Prostate gland (tissue), 2 donors: ENCODE measurements at places on chromosomes 1 and 21.

GRCh38 chr1:239956263-239956662, 135.4 kb upstream of the FMN2 start:
- DNase-seq, result no peak

GRCh38 chr1:5980314-5981008, 11.8 kb downstream of the NPHP4 start:
- DNase-seq, result no peak

- no peak for DNase-seq
These were observed 26.1 kb upstream of the SLAMF6 start for GRCh38 chr1:160548960-160549664.

DNA sequence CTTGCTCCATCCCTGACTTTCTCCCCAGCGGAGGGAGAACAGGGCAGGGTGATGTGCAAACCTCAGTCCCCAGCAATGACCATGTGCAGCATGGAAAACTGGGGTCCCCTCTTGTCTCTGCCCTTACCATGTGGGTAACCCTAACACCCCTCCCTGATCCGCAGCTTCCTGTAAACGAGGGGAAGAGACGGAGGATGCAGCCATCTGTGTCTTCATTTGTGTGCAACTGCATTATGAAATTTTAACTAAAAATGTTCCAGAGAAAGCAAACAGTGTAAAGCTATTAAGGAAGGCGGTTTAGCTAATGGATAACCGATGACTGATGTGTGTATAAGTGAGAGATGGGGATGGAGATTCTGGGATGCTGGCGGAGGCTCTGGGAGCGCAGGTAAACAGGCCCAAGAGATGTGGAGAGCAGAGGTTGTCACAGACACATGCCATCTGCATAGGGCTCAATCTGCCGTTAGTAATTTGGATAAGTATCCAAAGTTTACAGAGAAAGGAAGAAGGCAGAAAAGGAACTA, 206.6 kb downstream of the DSCAM start:
- DNase-seq, result no peak

- DNase-seq, result no peak
These were observed 18.4 kb upstream of the TSPAN2 start for GRCh38 chr1:115107516-115108260.

DNA sequence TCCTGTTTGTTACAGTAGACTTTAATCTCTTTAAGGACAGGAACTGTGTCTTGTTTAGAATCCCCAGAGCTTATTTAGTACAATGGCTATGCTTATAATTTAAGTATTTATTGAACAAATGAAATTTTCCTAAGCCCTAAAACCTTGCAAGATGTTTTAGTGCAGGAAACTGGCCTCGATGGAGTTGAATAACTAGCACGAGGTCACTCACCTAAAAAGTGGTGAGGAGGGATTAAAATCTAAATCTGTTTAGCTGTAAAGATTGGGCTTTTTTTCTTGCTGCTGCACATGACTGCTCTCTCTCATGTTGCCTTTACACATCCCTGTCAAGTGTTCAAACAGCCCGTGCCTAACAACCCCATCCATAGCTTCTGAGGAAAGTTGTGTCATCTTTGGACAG, 10.2 kb downstream of the NFYC start:
- DNase-seq, result no peak

DNA sequence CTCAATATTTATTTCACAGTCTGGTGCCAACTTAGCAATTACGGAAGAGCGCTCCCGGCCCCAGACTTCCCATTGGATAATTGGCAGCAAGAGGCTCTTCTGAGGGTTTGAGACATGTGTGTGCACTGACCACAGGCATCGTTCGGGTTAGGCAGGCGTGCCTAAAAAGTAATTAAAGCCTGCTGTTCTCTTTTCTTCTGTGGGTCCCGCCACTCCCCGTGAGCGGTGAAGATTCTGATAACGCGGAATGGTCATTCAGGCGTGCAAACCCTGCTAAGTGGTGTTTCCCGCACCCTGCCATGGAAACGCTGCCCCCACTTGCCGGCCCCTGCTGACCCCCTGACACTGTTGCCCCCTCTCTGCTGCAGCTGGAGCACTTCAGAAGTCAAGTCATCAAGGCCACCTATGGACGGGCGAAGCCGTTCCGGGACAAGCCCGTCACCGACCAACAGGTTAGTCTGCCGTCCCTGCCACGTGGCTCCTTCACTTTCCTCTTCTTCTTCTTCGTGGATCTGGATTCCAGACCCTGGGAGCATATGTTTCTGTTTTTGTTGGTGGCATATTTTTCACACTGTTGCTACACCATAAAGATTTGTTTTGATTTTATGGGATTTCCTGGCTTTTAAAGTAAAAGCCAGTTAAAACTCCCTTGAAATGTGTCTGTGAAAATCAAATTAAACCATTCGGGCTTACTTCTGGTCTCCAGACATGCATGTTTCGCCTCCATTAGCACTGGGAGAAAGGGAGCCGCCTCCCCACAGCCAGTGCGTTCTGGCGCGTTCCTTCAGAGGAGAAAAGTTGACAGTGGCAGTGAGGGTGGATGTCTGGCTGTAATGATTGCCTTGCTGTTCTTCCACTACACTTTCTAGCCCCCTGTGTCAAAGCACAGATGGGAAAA, 79.9 kb downstream of the FHAD1 start:
- no peak for DNase-seq

DNA sequence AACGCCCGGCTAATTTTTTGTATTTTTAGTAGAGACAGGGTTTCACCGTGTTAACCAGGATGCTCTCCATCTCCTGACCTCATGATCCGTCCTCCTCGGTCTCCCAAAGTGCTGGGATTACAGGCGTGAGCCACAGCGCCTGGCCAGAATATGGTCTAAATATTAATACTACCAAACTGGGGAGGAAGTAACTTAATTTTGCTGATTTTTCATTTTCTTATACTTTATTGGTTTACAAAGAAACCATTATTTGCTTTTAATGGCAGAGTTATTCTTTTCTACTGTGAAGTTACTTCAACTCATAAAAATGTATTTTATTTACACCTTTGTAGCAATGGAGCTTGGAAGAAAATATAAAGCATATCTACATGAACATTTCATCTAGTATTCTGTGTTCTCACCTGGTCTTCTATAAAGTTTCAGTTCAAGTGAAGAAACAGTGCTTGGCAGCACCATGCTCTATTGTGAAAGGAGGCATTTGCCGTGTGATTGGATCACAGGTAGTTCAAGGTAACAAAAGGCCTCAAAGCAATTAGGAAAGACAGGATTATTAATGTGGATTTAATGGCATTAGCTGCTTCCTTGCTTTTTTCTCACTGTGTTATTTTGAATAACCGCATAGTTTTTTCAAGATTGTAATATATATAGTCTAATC, 13.6 kb downstream of the GBP1 start:
- no peak for DNase-seq

DNA sequence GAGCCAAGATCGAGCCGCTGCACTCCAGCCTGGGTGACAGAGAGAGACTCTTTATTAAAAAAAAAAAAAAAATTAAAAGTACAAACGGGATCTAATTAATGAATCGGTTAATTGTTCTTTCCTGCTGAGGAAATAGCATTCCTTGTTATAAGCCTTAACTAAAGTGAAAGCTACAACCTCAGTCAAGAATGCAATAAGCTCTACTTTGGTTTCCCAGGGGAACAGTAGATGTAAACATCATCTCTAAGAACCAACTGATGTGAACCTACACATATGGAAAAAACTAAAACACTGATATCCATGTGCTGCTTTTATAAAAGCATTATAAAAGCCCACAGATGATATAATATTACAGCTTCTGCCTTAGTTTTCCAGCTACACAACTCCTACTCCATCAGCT, 41.9 kb downstream of the LPGAT1 start:
- no peak for DNase-seq

DNA sequence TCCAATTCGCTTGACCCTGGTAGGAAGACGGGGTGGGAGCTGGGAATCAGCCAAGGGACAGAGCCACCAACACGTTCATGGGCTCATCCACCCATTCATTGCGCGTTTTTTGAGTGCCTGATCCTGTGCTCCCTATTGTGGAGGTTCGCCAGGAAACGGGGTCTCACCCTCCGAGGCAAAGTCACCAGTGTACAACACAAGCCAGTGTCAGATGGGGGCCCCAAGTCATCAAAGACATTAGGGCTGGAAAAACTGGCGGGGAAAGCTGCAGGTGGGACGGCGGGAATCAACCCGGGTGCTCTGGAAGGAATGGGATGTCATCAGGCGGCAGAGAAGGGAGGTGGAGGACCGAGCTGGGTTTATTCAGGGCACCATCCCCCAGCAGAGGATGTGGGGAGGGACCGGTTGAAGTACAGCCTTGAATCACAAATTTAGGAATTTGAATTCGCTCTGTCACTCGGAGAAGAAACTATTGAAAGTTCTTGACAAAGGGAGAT, 667 bp upstream of the NID1 start:
- DNase-seq, result no peak

DNA sequence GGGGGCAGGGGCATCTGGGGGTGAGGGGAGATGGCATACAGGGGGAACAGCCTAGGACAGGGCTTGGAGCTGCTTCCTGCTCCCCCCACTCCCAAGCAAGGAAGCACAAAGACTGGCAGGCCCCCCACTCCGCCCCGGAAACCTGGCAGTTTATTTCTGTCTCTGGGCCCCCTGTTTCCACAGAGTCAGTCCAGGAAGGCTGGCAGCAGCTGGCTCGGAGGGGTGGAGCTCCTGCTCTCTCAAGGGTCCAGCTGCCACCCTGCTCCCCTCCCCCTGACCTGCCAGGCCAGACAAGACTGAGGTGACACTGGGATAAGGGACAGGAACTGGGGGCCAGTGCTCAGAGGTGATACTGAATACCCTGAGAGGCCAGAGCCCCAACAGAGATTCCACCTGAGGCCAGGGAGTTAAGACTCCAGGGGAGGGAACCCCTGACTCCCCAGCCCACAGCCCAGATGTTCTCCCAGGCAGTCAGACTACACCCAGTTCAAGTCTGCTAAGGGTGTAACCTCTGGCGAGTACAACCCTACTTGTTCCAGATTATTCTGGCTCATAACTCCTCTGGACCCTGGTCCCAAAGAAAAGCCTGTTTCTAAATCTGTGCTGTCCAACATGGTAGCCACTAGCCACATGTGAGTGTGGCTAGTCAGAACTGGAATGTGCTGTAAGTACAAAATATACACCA, 26.3 kb downstream of the AHDC1 start:
- DNase-seq, result no peak

GRCh38 chr21:43917515-43918384, 52.7 kb downstream of the AGPAT3 start:
- DNase-seq, result no peak

DNA sequence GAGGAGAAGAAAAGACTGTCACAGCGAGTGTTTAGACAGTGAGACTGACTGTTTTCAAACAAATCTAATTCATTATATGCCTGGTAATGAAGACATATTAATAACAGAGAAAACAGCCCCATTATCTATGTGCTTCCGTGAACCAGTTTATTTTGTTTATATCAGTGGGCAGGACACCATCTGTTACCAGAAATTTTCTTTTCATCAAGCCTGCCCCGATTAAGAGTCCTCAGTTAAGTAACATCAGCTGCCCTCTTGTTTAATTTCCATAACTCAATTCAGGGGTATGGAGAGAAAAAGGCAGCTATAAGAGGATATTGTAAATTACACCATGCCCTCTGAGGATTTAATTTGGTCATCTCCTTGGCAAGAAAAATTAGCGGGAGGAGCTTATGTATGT, 94.0 kb downstream of the TMEM200B start:
- DNase-seq, result no peak

- peak; percentile 86 for DNase-seq
These were observed at the start of gene NDUFS5 for GRCh38 chr1:39026051-39026865. TSS of gene NDUFS5 (plus strand) at chr1:39026350. CDS start at chr1:39028725, 2,375 bp downstream.

- no peak for DNase-seq
These were observed 599 bp downstream of the MRPL24 start for GRCh38 chr1:156740237-156740740.

DNA sequence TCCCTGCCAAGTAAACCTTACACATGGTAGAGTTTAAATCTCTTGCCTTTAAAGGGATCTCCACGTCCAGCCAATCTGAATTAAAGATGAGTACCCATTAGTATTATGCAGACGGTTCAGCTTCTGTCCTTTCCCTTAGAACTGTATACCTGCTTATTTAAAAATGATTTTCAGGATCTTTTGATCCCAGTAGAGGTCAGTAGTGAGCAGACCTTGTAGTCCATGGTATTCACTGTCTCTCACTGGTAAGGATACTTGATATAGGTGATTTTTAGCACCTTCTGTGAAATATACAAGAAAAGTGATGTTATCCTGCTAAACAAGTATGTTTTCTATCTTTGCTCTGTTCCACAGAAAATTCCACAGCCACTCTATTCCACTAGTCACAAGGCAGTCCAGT, 1211.6 kb upstream of the ADGRL4 start:
- DNase-seq, result no peak

DNA sequence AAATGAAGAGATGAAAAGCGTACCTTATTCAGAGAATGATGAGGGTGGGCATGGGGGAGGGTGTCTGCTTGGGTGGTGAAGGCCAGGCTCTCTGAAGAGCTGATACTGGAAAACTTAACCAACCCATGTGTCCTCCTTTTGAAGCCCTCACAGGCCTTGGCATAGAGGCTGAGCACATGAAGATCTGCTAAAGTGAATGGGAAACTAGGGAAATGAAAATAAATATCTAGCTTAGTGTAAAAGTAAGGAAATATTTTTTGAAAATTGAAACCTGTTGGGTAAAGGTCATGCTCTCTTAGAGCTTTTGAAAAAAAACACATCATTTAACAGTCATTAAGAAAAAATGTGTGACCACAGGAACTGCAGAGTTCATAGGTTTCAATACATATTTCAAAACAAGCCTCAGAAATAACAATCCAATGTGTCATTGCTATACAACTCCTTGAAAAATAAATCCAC, 40.5 kb upstream of the RALGPS2 start:
- DNase-seq, result no peak

DNA sequence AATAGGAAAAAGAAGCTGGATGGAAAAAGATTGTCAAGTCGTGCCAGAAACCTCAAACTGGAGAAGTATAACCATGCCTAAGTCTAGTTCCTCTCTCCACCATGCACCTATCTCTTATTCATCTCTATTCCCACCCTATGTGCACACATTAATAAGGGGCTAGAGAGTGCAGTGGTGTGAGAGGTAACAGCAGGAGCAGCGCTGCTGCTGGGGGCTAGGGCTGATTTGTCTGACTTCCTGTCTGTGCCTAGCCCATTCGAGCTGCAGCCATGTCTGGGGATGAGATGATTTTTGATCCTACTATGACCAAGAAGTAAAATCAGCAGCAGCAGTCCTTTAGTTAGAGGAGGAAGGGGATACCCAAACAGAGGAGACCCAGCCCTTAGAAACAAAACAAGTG, 43.0 kb downstream of the TRIM33 start:
- DNase-seq, result no peak

- no peak for DNase-seq
These were observed 37.2 kb downstream of the ZFYVE9 start for GRCh38 chr1:52179073-52179472.
